ENCODE measurements at places on chromosomes 12 and 14.

- peaks cover 63% of the 10 kb centered on the region for H3K36me3 ChIP-seq
- no peak overlapping the region for H3K4me3 ChIP-seq
- H3K27me3 ChIP-seq, result no peaks in the 10 kb centered on the region
- peaks cover 47% of the 10 kb centered on the region for H3K4me1 ChIP-seq
- H3K27ac ChIP-seq, result peak overlapping the region; percentile 67
Measured at GRCh38 chr14:74563233-74563585, 48.8 kb downstream of the LTBP2 start.

DNA sequence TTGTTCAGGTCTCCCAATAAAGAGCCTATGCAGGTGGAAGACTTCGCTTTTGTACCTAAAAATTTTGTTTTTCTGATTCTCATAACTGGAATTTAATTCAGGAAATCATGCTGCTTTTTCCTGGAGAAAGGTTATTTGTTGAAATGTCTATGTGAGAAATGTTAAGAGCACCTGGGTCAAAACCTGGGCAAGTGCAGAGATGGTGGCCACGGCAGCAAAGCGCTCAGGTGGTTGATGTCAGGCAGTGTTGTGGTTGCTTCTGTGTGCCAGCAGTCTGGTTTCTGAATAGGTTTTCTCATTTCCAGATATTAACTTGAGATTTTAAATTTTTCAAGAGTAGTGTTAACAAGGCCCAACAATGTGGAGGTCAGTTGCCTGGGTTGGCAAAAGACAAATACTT is 96.2 kb downstream of the ESR2 start:
- H3K27me3 ChIP-seq, result no peaks in the 10 kb centered on the region
- H3K4me3 ChIP-seq, result no peak overlapping the region
- no peak overlapping the region for H3K27ac ChIP-seq
- H3K36me3 ChIP-seq, result no peaks in the 10 kb centered on the region
- DNase-seq, result no peak
- no peaks in the 10 kb centered on the region for H3K4me1 ChIP-seq

- peaks cover 38% of the 10 kb centered on the region for H3K4me1 ChIP-seq
- no peaks in the 10 kb centered on the region for H3K27me3 ChIP-seq
- no peaks in the 10 kb centered on the region for H3K36me3 ChIP-seq
- no peak for DNase-seq
- H3K4me3 ChIP-seq, result no peak overlapping the region
- peak overlapping the region; percentile 82 for H3K27ac ChIP-seq
Measured at GRCh38 chr14:50601394-50601793, 41.4 kb downstream of the ATL1 start.

GRCh38 chr12:90729736-90730135 is 225.2 kb downstream of the CCER1 start:
- no peak for DNase-seq
- no peaks in the 10 kb centered on the region for H3K27me3 ChIP-seq
- no peak overlapping the region for H3K27ac ChIP-seq
- no peaks in the 10 kb centered on the region for H3K36me3 ChIP-seq
- no peaks in the 10 kb centered on the region for H3K4me1 ChIP-seq
- H3K4me3 ChIP-seq, result no peak overlapping the region

DNA sequence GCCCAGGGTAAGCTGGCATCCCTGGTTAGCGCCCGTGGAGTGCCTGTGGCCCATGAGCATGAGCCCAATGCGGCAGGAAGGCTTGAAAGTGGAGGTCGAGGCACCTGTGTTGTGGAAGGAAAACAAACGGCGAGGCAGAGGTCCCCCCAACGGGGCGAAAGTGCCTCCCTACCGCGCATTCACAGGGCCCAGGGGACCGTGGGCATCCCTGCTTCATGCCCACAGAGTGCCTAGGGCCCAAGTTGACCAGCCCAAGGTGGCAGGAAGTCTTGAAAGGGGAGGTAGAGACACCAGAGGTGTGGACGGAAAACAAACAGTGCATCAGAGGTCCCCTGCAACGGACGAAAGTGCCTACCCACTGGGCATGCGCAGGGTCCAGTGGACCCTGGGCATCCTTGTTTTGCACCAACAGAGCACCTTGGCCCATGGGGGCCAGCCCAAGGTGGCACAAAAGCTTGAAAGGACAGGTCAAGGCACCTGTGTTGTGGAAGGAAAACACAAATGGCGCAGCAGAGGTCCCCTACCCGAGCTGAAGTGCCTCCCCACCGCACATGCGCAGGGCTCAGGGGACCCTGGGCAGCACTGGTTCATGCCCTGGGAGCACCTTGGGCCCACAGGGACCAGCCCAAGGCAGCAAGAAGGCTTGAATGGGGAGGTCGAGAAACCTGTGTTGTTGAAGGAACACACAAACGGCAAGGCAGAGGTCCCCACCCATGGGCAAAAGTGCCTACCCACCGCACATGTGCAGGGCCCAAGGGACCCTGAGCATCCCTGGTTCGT is 377.5 kb downstream of the ALG10 start:
- peak; percentile 27 for DNase-seq
- no peaks in the 10 kb centered on the region for H3K36me3 ChIP-seq

DNA sequence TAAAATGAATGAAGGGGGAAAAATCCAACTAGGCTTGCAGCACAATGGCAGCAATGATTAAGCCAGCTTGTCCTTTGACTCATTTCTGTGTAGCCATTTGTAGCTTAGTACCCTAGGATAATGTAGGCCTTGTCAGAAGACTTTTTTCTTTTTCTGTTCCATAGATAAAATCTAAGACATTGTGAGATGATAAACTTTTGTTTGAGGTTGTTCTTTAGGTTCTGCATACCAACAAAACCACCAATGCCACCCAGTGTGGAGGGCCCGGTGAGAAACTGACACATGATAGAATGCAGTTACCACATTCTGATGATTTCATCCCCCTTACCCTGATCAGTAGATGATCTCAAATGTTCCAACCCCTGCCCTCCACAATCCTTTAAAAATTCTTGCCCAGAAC is 6.6 kb upstream of the KLRD1 start:
- H3K4me3 ChIP-seq, result no peak overlapping the region
- DNase-seq, result no peak
- no peak overlapping the region for H3K27ac ChIP-seq
- H3K4me1 ChIP-seq, result no peaks in the 10 kb centered on the region
- no peaks in the 10 kb centered on the region for H3K27me3 ChIP-seq

DNA sequence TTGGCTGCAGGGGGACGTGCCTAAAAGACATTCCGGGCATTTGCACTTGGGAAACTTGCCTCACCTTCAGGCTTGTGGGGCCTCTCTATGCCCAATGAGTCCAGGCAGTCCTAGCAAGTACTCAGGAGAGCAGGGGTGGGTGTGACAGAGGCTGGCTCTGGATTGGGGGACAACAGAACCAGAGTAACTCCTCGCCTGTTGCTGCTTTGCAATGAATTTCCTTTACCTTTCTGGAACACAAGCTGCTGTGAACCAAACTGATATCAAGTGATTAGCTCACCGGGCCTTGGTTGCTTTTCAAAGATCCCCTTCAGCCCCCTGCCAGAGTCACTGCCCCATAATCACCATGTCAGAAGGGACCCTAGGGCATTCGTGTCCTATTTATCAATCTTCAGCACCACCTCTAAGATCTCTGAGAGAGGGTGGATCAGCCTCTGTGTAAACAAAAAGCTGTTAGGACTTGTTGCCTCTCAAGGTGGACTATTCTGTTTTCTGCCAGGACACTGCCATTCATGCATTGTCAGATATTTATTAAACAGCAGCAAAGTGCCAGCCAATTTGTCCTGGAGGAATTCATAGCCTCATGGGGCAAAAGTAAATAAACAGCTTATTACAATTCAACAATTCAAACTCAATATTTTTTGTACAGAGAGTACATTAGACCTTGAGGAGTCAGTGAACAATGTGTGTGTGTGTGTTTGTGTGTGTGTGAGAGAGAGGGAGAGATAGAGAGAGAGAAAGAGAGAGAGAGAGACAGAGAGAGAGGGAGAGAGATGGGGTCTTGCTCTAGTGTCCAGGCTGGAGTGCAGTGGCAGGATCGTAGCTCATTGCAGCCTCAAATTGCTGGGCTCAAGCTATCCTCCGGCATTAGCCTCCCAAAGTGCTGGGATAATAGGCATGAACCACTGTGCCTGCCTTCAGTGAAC is 11.3 kb downstream of the NFATC4 start:
- no peak overlapping the region for H3K27ac ChIP-seq
- no peaks in the 10 kb centered on the region for H3K4me1 ChIP-seq
- H3K27me3 ChIP-seq, result no peaks in the 10 kb centered on the region
- DNase-seq, result no peak
- H3K36me3 ChIP-seq, result no peaks in the 10 kb centered on the region

Data from RWPE2 (cell line).